ENCODE measurements at places on chromosomes 12 and 14.
A peak's percentile ranks its signal among the peaks of the same experiment; 100 is the strongest.

- no peak for DNase-seq
Observed at GRCh38 chr12:94025068-94025467, 123.3 kb upstream of the PLXNC1 start.

DNA sequence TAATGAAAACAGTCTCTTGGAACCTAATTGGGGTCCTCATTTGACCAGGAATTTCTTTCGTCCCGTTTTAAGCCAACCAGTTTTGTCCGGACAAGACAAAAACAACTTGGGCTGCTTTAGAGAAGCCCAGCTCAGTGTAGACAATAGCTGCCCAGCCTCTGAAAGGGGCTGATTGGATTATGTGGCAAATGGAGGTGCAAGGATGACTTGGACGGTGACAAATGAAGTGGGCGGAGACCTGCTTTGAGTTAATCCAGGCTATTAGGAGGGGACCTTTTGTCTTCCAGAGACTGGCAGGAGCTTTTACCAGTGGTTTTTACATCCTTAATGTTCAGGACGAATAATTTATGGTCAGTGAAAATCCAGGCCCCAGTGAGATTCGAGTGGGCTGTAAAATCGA, 4.8 kb downstream of the MEG3 start:
- no peak for DNase-seq

GRCh38 chr14:100654814-100655740, 67.9 kb upstream of the BEGAIN start:
- peak; percentile 69 for DNase-seq

- no peak for DNase-seq
Observed at GRCh38 chr12:22100958-22101748, 55.1 kb downstream of the CMAS start.

GRCh38 chr12:93582351-93582750, 9.9 kb downstream of the SOCS2 start:
- DNase-seq, result no peak

GRCh38 chr12:53456654-53457366, 4.9 kb downstream of the PCBP2 start:
- DNase-seq, result no peak

DNA sequence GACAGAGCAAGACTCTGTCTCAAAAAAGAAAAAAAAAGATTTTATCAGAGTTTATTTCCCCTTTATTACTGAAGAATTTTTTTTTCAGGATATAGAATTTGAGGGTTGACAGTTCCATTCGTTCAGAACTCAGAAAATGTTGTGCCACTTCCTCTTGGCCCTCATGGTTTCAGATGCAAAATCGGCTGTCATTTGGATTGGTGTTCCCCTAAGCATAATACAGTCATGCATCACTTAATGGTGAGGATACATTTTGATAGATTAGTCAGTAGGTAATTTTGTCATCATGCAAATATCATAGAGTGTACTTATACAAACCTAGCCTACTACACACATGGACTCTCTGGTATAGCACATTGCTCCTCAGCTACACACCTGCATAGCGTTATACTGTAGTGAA, 263.9 kb upstream of the RTL1 start:
- no peak for DNase-seq

- no peak for DNase-seq
Observed at GRCh38 chr14:74852922-74853530, 22.9 kb downstream of the PROX2 start.

DNA sequence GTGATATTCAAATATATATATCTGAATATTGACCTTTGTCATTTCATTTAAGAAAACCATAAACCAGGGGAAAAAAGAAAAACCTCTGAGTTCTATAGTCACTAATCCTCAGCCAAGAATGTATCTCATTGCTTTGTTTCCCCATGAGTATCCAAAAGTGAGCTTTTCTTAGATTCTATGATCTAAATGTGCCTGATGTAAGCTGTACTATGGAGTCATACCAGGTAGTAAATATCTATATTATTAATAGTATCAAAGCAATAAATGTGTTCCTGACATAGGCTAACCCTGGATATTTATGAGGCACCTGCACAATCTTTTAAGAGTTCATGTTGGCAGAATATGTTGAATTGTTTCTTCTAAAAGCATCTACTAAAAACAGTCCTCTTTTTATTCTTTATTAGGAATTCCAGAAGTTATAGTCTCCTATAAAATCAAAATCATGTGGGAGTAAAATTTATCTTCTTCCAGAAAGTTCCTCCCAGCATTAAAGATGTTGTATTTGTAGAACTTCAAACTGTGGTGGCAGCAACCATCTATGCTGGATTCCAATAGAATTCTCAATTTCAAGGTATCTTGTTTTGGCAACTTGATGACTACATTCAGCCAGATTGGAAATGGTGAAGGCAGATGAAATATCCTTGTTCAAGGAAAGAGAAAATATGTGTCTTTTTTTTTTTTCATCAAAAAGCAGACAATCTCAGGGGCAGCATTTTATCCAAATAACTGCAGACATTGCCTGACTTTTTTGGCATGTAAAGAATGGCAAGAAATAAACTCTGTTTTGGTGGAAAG, 139.7 kb upstream of the RASSF8 start:
- no peak for DNase-seq

- DNase-seq, result no peak
Observed at GRCh38 chr12:12202747-12203146, 64.1 kb downstream of the LRP6 start.

GRCh38 chr12:49664591-49665239, 41.4 kb downstream of the PRPF40B start:
- no peak for DNase-seq

- no peak for DNase-seq
Observed at GRCh38 chr12:32702946-32703345, 23.8 kb downstream of the DNM1L start.

DNA sequence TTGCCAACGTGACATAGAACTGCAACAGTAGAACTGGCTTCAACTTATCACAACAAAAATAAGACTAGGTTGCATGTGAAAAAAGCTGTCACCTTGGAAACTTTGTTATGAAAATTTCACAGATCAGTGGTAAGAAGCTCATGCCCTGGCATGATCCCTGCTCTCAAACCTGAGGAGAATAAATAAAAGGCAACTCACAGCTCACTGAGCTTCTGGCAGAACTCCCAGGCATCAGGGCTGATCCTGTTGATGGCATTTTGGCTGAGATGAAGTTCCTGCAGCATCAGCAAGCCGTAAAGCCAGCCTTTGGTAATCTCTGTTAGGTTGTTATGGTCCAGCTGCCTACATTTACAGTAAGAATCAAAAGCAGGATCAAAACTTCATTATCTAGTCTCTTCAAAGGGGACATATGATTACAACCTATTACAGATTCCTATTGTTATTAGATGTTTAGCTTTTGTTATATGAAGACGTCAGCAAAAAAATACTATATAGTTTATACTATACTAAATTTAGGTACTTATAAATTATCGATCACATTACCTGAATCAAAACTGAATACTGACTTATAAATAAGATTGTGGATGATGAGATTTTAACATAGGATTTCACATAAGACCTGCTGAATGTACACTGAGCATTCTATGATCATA, 32.0 kb downstream of the LRIG3 start:
- DNase-seq, result peak; percentile 84

GRCh38 chr14:94638339-94638738, 26.1 kb downstream of the SERPINA3 start:
- no peak for DNase-seq

DNA sequence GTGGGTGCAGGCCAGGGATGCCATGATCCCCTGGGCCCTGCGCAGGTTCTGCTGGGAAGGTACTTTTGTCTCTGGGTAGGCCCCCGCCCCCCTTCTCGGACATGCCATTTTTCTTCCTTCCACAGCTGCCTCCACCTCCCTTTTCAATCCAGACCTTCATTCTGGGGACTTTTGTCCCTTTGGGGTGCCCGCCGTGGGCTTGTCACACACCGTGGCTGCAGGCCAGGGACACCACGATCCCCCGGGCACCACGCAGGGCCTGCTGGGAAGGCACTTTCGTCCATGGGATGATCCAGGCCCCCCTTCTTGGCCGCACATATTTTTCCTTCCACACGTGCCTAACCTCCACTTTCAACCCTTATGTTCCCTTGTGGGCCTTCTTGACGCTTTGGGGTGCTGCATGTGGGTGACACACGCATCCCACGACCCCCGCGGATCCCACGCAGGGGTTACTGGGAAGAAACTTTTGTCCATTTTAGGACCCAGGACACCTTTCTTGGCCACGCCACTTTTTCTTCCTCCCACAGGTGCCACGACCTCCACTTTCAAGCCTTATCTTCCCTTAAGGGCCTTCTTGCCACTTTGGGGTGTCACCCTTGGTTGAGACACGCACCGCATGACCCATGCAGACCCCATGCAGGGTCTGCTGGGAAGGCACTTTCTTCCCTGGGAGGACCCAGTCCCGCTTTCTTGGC, 272.5 kb downstream of the ALG10 start:
- no peak for DNase-seq

DNA sequence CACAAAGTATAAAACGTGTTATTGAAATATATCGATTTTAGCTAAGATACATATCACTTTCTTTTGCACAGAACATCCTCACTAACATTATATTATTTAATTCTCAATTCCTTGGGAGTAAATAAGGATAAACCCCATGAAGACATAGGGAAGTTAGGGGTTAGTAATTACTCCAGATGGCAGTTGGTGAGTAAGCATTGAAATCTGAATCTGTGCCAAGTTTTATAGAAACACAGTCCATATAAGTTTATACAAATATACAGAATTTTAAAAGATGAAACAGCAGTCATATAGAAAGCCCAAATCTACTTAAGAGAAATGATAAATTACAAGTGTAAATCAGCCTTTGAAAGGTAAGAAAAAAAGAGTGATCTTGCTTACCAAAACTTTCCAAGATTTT, 200.4 kb upstream of the SYT10 start:
- DNase-seq, result no peak

- DNase-seq, result no peak
Observed at GRCh38 chr12:56989861-56990610, 16.3 kb downstream of the ZBTB39 start.

- no peak for DNase-seq
Observed at GRCh38 chr14:94043111-94043755, 17.1 kb downstream of the OTUB2 start.

GRCh38 chr12:1877169-1877878, 41.1 kb downstream of the CACNA2D4 start:
- DNase-seq, result peak; percentile 23

DNA sequence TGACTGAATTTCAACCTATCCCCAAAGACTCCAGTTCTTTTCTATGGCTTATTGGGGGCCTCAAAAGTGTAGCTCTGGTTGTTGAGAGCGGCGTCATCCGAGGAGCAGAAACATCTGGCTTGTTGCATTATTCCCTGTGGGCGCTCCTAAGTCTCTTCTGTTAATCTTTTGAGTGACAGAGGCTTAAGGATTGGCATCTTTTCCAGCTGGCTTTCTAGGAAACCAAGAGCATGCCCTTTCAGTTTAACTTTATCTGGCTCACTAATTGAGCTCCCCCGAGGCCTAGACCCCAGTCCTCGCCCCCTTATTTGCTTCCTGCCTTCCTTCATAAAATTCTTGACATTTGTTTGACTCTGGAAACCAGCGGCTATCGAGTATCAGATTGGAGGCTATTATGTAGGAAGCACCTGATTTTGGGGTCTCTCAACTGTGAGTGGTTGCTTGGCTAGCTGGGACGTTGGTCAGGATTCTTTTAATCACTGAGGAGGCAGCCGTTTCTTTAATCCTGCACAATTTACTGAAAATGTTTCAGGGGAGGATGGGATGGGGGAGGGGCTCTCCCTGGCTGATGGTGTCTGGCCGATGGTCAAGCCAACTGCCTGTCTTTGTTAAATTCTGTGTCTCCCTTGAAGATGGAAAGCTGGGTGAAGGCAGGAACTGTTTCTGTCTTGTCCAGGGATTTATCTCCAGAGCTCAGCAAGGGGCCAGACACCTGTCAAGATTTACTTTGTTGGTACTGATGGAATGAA, 3.1 kb downstream of the SMOC1 start:
- no peak for DNase-seq

DNA sequence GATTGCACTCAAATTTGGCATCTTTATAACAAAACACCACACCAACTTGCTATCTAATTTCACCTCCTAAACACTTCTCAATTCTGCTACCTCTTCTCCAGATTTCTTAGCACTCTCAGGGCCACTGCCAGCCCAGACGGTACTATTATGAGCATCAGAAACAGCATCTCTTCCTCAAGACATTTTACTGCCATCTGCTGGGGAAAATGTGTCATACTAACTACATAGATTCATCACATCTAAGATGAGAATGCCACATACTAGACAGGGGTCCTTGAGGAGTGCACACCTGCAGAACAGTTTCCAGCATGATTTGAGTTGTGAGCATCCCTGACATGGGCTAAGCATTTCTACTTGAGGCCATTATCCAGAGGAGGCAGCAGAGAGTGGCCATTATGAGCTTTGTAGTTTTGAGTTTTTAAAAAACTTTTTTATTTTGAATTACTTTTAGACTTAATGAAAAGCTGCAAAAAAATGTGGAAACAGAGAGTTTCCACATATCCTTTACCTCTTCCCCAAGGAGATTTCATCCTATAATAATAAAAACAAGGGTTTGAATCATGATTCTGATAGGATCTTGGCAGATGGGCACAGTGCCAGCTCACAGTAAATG, 15.1 kb upstream of the GRIP1 start:
- no peak for DNase-seq

GRCh38 chr12:77152623-77153193, 87.3 kb upstream of the E2F7 start:
- DNase-seq, result no peak

DNA sequence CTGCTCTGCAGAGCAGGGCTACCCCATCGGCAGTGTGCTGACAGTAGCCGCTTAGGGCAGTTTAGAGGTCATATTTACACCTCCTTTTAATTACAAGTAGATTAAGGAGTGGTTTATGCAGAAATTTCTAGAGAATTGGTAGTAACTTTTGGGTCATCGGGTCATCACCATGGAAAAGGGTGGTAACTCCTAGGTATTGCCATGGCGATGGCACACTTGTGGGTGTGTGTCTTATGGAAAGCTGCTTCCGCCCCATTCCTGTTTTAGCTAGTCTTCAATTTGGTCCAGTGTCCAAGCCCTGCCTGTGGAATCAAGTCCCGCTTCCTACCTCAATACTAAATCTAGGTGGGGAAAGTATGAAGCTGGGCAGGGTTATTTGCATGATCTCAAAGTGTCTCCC, 29.5 kb upstream of the ZNF740 start:
- DNase-seq, result no peak

GRCh38 chr14:81509838-81510452, 23.7 kb downstream of the SEL1L start:
- DNase-seq, result no peak

DNA sequence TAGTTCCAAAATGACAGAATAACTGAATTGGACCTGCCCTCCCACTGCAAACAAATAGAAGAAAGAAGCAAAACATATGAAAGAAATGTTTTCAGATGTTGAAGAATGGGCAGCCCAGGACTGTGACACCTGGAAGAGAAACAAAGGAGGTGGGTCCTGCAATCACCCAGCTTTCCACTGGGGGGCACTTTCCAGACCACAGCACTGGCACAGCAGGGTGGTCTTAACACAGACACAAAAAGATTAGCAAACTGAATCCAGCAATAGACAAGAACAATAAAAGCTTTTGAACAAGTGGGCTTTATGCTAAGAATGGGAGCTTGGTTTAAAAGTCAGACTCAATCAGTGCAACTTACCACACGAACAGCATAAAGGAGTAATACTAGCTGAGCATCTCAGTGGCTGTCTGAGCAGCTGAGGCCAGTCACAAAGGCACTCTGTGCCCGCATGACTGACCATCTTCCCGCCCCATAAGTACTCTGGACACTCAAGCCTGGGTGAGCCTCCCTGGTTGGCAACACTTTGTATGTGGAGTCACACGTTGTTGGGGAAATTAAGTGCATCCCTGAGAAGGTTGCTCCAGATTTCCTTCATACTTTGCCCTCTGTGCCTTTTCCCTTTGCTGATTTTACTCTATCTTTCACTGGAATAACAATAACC, 27.7 kb downstream of the JKAMP start:
- no peak for DNase-seq
